ENCODE measurements at places on chromosomes 2 and 18.

DNA sequence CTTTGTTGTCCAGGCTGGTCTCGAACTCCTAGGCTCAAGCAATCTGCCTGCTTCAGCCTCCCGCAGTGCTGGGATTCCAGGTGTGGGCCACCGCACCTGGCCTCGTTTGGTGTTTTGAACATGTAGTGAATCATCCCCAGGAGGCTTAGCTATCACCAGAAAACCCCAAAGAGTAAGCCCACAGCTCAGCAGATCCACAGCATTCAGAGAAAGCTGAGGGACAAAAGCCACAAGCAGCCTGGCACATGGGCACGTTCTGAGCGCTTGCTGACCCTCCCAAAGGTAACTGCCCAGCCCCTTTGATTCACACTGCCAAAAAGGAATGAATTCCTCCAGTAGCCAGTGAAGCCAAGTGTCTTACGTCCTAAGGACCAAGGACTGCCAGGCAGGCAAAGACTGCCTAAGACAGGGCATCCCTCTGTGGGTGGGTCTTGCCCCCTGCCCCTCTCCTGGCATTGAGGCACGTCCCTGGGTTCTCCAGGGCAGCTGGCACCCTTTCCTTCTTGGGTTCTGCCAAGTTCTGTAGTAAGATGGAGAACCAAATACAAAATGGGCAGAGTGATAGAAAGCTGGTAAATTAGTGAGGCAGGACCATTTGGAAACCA, 31.7 kb downstream of the MBP start:
- DNase-seq = no peak

DNA sequence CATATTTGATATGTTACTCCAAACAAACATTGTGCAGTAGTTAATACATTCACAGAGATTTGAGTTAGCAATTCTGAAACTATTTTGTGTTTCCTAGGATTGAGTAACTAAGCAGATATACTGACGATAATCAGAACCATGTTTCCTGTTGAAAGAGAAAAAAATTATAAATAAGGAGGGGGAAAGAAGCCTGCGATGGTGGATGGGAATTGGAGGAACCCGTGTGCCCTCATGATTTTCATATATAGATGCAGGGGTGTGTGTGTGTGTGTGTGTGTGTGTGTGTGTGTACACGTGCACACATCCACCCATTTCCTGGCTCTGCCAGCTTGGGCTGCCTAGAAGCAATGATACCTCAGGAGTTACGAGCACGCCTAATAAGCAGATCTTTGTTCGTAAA, 56.9 kb downstream of the LPIN2 start:
- DNase-seq = no peak

GRCh38 chr2:41678639-41679038, 369.2 kb upstream of the PKDCC start:
- no peak for DNase-seq

DNA sequence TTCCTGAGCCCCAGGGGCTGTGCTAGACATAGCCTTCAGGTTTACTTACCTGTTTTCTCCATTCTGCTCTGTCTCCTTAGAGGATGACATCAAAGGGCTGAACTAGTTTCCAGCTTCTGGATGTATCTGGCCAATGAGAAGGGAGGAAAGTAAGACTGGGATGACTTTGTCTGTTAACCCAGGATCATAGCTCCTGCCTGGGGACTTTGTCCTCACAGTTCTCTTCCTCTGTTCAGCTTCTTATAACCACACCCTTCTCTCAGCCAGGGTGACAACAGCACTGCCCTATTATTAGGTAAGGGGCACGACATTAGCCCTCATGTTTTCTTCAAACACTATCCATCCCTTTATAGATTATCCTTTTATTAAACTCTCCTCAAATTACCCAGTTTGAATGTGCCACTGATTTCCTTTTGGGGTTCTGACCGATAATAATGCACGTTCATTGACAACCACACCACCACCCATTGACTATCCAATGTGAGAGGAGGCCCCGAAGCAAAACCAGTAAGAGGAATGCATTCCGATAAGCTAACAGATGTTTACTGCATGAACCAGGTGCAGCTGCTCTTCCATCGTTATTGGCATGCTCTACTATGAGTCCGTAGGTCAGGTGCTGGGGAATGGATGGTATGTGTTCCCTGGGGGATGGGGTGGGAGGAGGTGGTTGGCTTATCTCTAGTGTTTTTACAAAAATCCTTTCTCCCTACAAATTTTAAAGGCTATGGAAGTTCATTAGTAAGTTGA, 23.5 kb downstream of the TSN start:
- DNase-seq = no peak

DNA sequence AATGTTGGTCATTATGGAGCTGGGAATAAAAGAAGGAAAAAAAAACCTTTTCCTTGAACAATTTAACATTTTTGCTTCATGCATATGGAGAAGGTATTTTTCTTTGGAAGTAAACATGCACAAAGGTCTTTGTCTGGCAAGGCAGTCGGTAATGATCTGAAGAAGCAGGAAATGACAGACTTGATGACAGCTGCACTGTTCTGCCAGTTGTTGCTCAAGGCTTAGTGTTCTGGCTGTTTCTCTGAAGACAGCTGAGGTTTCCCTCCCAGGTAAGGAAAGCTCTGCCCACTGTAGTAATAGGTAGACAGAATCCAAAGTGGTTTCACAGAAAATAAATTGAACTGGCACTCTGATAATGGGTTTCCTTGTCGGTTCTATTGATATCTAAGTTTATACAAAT, 308.4 kb upstream of the GCFC2 start:
- DNase-seq = no peak

DNA sequence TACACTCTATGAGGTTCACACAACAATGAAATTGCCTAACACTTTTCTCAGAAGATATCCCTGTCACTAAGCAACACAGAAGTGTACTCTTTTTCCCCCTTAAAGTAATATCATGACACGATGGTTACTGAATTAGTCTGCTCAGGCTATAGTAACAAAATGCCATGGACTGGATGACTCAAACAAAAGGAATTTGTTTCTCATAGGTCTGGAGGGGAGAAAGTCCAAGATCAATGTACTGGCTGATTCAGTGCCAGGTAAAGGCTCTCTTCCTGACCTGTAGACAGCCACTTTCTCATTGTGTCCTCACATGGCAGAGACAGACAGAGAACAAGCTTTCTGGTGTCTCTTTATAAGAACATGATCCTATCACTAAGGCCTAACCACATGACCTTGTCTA, 211.9 kb downstream of the RBM43 start:
- no peak for DNase-seq

DNA sequence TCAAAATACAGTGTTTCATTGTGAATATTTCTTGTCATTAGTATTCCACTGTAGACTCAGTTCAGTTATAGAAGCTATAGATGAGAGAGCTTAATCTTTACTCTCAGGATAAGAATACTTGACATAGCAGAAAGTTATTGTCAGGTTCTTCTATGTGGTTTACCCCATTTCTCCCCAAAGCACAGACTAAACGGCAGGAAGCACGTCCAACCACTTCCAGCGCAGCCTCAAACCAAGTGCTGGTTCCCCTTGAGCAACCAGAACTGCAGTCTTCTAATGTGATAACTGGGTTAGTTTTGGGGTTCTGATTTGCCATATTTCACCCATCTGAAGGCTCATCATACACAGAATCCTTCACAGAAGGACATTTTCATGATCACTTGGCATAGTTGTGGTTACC, 324.7 kb downstream of the SLC8A1 start:
- no peak for DNase-seq

DNA sequence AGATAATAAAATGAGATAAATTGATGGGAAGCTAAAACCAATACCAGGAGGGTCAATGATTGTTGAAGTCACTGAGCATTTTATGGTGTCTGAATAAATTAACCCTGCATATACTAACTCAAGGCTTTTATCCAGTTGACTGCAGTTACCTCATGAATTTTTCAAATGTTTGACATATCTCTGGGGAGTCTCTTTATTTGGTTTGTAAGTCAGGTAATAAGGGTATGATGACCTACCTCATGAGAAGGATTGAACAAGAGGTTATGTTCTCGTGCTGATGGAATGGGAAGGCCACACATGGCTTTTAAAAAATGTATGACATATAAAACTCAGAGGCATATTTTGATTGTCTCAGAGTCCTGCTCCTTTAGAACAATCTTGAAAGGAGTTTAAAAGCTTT, 237.6 kb downstream of the THSD7B start:
- DNase-seq = no peak

- no peak for DNase-seq
Measured at GRCh38 chr18:40531051-40531450, 1424.0 kb upstream of the PIK3C3 start.

DNA sequence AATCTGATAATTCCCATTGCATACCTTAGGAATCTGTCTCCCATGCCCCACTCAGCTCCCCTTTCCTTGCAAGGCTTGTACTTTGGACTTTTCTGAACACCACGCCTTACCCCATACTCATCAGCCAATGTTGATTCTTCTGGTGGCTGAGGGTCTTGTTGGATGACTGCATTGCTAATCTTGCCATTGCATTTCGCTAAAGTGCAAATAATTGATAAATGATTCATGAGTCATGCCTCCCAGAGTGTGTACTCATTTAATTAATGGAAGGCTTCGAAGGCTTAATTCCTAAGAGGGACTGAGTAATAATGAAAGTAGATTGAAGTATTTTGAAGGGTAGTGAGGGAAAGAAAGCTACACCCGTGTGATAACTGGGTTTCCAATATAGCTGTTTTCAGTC, 28.0 kb upstream of the PPP1R1C start:
- no peak for DNase-seq

DNA sequence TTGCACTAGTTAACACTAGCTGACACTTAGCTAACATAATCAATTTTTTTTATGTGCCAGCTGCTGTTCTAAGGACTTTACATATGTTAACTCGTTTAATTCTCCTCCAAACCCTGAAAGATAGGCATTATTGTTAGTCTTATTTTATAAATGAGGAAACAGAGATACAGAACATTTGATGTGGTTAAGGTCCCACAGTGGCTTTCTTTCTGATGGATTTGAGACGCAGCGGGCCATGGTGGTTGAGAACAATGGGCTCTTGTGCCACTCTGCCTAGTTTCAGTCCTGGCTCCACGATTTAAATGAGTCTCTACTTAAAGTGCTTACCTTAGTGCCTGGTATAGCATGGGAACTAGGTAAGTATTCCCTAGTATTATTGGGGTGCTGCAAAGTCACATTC, 201.9 kb upstream of the SPRED2 start:
- no peak for DNase-seq

Measured in GM04504 (cell line).